ENCODE measurements at places on chromosomes 6 and 20.

DNA sequence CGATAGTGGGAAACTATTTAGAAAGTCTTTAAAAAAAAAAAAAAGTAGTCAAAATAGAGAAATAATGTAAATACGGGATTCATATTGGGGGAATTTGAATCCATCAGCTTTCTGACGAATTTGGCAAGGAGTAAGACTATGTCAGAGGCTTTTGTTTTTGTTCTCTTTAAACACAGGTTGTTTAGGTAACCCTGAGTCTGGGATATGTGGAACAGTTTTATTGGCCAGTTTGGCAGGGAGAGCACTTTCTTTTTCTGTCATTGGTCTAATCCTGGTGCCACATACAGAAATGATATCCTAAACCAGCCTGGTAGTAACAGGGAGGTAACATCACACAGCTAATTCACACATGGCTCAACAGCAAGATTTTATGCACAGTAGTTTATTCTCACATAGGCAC, 27.7 kb downstream of the HAO1 start:
- no peak for DNase-seq

DNA sequence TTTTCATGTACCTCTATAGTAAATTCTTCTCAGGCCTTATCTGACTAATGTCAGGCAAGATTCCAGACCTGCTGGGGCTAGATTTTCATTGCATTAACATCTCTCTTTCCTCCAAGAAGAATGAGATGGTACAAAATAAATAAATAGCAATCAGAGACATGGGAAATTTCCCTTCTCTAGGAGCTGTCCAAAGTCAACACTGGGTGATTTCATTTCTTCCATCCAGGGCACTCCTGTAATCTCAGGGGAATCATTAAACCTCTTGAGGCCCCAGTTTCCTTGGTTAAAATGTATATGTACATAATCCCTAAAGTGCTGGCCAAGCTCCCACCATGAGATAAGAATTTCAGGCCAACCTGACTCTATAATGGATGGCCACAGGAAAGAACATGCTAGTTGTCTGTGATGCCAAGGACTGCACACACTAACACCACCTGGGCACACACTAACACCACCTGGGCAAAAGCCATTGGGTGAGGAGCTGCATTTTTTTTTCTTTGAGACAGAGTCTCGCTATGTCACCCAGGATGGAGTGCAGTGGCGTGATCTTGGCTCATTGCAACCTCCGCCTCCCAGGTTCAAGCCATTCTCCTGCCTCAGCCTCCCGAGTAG, 912 bp downstream of the IL17F start:
- DNase-seq, result no peak

- peak; percentile 71 for DNase-seq
Measured at GRCh38 chr20:19786311-19786710, 28.3 kb downstream of the RIN2 start.

GRCh38 chr6:168906391-168906790, 347.3 kb downstream of the THBS2 start:
- DNase-seq, result no peak

GRCh38 chr6:115514656-115515055, 546.0 kb downstream of the FRK start:
- DNase-seq, result no peak

DNA sequence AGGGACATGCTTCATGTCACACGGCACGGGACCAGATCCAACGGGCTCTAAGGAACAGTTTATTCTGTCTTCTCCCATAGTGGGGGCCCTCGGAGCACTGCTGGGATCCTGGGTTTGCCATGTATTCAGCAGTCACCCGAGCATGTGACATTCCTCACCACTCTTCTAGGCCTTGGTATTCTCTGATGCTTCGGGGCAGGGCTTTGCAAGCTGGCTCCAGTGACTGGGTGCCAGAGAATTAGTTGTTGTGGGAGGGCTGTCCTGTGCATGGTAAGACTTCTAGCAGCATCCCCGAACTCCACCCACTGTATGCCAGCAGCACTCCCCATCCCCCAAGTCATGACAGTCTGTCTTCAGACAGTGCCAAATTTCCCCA, 5.4 kb downstream of the CCN5 start:
- no peak for DNase-seq

DNA sequence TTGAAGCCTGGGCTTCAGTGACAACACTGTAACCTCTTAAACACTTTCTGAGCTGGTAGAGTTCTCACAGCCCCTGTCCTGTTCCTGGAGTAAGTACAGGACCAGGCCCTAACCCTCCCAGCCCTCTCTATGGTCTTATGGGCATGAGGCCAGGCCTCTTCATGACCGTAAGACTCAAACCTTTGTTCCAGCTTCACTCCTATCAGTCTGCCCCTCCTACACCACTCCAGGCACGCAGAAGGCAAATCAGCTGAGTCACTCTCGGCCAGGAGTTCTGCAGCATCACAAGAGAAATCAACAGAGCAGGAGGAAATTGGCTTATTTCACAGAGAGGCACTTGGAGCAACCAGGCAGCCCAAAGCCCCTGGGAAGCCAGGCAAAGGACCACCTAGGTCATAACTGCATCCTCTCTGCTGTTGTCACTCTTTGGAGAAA, 25.3 kb upstream of the CHD6 start:
- DNase-seq, result no peak

GRCh38 chr6:106214531-106214930, 111.0 kb downstream of the ATG5 start:
- DNase-seq, result no peak

GRCh38 chr20:63478346-63479302, 6.2 kb upstream of the KCNQ2 start:
- DNase-seq, result no peak

DNA sequence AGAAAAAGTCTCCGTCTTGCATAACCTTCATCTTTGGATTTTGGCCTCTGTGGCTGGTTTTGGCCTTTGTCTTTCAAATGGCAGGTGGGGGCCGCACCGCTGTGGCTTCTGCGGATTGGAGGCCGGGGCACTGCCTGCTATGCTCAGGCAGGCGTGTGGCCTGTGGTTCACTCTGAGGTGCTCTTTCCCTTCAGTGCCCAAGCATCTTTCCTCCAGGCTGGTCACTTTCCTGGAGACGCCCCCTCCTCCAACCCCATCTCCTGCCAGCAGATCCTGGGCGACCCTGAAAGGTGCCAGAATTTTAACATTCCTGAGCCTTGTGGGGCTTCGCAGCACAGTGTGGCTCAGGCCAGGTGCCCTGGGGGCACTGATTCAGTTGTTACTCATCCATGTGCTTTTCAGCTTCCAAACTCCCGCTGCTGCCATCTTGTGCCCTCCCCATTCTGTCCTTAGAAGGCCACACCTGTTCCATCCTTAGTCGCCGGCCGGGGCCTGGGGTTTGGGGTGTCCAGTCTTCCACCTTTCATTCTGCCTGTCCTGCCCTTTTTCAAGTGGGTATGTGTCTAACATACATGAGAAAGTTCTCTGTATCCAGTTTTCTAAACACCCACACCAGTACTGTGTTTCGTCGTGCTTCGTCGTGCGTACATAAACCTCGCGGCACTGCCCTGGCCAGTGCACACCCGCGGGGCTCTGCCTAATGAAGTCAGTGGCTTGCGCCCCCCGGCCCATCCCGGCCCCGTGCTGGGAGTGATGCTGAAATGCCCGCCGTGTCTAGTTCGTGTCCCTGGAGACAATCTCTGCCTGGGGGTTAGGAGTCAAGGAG, 12.1 kb downstream of the SS18L1 start:
- no peak for DNase-seq

DNA sequence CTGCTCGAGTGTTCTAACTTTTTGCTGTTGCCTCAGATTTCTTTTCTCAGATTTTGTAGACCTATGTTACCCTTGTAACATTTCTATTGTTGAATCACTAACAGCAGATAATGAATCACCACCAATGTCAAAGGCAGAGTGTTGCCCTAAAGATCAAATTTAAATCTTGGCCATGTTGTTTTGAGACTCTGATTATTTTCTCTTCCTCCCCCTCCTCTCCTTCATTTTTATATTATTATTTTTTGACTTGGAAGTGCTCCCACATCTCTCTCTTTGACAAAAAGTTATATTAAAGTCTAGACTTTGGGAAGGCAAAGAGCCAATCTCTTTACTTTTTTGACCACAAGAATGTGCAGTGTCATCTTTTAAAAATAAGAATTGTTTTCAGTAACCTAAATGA, 422.7 kb downstream of the NKAIN2 start:
- no peak for DNase-seq

DNA sequence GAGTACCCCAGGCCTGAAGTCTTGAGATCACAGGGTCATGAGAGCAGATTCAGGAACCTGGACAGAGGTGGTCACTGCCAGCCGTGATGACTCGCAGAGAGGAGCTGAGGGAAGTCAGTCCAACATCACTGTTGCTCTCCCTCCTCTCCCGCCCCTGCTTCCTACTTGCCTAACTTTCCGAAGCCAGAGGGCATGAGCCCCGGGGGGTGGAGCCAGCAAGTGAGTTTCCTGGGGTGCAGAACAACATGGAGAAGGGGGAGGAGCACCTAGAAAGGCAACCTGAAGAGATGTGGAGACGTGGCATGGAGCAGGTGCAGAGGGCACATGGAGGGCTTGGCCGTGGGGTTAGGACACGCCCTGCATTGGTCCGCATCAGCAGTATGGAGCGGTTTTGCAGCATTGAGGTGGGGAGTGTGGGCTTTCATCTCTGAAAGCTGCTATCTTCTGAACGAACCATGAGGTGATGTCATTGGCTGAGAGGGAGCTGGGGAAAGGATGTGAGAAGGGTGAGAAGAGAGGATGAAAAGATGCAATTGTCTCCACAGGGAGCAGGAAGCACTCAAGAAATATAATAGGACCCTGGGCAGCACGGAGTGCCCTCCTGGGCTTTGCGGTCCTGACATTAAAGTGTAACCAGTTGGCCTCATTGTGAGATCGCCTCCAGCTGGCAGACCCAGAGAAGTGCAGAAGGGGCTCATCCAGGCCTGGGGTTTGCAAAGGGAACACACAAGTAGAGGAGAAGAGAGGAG, 25.0 kb downstream of the GDAP1L1 start:
- DNase-seq, result peak; percentile 51

DNA sequence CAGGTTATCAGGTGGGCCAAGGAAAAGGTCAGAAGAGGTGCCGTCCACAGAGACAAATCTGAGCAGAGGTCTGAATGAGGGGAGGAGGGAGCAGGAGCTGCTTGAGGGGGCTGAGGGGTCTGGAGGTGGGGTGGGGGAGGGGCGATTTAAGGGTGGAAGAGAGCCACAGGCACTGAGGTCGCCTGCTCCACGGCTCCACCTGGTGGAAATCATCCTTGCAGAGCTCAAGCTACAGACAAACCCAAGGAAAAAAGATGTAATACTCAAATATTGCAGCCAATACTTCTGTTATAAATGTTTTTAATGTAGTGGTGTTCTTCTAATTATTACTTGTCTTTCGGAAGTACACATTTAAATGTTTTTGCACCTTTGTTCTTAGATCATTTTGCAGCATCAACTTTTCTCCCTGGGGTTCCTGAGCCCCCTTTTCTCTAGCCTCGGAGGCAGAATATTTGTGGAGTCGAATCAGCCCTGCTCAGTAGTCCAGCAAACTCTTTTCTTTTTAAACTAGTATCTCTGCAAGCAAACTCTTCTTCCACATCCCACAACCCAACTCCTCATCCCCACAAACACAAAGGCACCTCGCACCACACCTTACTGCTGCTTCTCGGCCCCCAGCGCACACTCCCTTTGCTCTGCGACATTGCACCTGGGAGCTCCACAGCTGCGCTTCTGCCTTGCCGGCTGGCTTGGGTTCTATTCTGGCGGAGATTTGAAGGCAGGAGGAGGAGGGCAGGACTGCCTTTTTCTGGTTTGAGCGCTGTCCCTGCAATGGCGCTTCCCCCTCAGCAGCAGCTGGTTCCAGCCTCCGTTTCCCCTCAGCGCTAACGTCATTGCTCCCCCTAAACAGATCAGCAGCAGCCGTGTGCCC, 51.0 kb upstream of the TFAP2A start:
- DNase-seq, result peak; percentile 74

DNA sequence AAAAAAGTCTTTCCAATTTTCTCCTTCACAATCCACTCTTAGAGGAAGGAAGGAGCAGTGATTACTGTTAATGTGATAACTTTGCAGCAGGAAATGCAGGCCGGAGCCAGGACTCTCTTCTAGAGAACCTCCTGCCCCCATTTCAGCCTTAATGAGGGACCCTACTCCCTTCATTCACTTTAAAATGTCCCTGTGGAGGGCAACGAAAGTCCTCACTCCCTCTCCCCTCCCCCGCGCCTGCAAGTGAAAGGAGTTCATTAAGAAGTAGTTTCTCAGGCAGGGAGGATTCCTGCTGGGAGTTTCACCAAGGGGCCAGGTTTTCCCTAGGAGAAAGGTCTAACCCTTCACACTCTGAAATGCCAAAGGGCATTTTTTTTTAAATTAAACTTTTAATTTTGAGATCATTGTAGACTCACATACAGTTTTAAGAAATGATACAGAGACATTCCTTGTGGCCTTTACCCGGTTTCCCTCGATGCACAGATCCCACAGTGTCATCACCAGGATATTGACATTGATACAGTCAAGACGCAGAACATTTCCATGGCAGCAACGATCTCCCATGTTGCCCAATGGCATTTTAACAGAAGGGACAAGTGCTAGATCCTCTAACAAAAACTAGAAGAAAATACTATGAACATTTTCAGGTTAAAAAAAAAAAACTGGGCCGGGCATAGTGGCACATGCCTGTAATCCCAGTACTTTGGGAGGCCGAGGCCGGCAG, 6.8 kb upstream of the COMMD7 start:
- DNase-seq, result peak; percentile 35

- no peak for DNase-seq
Measured at GRCh38 chr6:15524861-15525401, 137.9 kb downstream of the DTNBP1 start.

Measured in glutamatergic neuron (in vitro differentiated cells).